SW 1271 (cell line): ENCODE measurements at places on chromosomes 7 and 10.

- DNase-seq, result no peak
Measured at GRCh38 chr10:73117976-73118743, 7.9 kb downstream of the NUDT13 start.

DNA sequence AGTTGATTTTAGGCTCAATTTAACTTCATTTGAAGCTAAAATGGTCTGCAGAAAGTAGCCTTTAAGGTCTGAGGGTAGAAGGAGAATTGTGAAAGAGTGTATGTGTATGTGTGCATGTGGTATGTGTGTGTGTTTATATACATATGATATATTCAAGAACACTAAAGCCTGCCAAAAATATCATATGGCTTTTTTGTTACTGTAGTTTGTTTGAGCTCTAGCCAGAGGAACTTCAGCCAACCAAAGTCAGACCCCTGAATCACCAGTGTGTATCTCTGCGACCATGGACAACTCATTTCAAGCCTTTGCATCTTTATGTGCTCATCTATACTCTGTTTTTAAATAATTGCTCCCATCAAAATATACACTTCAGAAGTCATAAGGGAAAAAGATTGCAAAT lies 58.4 kb upstream of the HDAC9 start:
- no peak for DNase-seq

DNA sequence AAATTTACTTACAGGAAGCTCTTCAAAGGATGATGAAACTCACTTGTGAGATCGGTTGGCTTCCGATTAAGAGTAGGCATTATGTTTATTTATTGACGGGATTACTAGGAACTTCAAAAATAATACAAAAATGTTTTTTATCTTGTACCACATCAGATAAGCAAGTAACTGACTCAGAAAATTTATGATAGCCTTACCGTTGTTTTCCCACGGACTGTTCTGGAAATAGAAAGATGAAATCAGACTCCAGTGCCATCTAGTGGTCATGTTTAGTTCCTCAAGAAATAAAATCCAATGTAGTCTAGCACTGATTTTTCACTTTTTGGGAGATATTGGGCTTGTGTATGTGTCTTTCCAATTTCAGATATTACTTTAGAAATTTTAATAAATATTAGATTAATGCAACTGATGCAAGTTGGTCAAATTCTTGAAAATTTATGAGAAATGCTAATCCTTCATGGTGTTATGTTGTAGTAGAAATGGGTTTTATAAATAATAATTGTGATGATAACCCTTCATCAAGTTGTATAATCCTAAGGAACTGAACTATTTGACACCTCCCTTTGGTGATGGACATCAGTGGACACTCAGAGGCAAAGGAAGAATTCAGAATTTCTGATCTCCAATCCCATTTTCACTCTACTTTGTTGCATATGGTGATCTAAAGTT lies 168.8 kb downstream of the TMEM26 start:
- DNase-seq, result peak; percentile 38

- DNase-seq, result no peak
Measured at GRCh38 chr10:34507217-34507616, 307.9 kb downstream of the PARD3 start.

GRCh38 chr10:125836746-125837145 lies 13.4 kb downstream of the BCCIP start:
- DNase-seq, result no peak

DNA sequence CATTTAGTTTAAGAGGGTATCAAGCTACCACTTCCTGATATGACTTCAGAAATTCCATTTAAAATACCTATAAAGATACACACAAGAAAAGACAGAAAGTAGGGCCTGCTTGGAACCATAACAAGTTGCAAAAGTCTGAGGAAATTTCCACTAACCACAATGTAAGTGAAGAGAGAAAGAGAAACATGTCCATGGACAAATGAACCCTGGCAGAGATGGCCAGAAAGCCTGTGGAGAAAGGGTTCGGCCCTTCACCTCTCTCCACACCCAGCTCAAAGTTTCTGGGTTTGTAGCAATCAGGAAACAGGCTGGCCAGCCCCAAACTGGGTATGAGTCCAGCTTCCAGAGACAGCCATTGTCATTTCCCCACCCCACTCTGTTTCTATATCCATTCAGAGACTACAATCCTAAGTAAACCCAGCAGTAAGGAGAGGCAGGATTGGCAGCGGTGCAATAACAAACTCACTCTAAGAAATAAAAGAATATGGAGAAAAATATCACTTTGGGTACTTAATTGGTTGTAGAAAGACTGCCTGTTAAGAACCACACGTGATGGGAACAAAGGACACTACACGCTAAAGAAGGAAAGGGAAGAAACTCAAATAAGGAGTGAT lies 71.1 kb downstream of the STK17A start:
- DNase-seq, result no peak

DNA sequence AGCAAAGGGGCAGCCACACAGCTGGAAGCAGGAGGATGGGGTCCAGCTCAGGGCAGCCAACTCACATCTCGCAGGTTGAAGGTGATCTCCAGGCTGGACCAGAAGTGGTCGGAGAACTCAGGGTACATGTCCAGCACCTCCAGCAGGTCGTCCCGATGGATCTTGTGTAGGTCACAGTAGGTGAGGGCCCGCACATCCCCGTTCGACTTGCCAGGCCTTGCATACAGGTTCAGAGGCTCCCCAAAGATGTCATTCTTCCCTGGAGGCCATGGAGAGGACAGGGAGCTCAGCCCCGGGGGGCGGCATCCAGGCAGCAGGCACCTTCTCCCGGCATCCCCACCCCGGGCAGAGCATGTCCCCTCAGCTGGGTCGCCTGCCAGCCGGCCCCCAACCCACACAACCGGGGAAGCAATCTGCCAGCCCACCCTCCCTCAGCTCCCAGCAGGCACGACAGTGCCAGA lies 29.3 kb downstream of the KCNH2 start:
- DNase-seq, result no peak

- DNase-seq, result no peak
Measured at GRCh38 chr10:128073890-128074289, 52.3 kb downstream of the MKI67 start.

- DNase-seq, result no peak
Measured at GRCh38 chr7:21358648-21359047, 69.2 kb upstream of the SP4 start.

GRCh38 chr7:4998244-4998643 lies 39.3 kb upstream of the MMD2 start:
- no peak for DNase-seq

GRCh38 chr7:2470204-2471021 lies 5.8 kb downstream of the GRIFIN start:
- DNase-seq, result no peak

DNA sequence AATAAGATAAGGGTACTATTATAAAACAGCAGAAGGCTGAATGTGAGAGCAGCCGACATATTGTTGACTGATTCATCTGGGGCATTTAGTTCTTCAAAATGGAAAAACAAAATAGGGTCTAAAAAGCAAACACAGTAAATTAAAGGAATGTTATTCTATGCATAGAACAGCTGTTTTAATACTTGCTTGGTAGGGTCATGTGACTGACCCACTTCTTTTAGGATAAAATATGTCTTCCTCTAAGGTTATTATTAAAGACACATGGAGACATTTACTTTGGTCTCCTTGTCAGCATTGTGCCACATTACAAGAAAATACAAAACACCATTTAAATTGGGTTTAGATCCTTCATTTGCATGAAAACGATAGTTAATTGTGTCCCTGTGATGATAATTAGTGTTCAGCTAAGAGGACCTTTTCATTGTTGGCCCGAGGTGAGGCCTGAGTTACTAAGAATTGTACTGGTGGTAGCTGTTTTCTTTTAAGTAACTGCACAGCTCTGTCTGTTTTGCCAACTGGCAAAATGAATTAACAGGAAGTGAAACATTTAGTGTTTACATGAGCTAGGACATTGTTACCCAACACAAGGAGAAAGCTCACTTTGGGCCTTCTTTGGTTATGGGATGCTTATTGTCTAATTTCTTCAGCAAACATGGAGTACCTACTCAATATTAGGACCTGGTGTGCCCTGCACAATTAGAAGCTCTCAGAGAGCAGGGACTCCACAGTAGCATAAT lies 764.4 kb downstream of the LRMDA start:
- no peak for DNase-seq
